ENCODE measurements at places on chromosomes 7 and 10.

DNA sequence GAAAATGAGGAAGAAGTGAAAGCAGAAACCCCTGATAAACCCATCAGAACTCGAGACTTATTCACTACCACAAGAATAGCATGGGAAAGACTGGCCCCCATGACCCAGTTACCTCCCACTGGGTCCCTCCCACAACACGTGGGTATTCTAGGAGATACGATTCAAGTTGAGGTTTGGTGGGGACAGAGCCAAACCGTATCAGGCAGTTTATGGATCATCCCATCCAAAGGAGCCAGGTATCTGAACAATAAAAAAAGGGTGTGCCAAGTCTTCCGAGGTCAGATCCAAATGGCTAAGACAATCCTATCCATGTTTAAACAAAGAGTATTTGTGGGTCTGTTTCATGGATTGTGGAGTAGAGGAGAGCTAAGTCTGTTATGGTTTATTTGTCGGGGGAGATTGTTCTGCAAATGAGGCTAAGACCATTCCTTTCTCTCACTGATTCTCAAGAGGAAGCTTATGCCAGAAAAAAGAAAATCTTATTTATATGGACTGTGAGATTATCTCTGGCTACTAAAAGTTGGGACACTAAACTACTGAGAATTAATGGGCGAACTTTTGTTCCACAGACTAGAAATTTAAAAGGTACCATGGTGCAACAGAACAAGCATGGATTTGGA is 203.7 kb downstream of the IPMK start:
- no peak for DNase-seq
- H3K4me3 ChIP-seq, result no peak overlapping the region
- H3K27ac ChIP-seq, result no peak overlapping the region
- H3K4me1 ChIP-seq, result no peaks in the 10 kb centered on the region
- peaks cover 4% of the 10 kb centered on the region for H3K27me3 ChIP-seq

DNA sequence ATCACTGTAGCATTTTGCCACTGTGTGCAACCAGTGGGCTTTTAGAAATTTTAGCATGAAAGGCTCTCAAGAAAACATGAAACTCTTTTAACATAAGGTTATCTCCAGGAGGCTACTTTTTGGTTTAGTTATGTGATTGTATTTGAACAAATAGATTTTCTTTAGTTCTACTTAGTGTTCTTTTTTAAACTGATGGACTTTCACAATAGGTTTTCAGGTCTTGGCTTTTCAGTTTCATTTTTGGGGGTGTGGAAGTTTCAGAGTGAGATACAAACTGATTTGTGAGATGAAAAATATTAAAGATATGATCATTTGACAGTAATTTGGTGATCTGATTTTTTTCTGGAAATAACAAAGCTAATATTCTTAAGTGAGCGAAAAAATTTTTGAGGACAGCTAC is 344.1 kb downstream of the PHF14 start:
- H3K4me3 ChIP-seq, result no peak overlapping the region
- H3K27me3 ChIP-seq, result peaks cover 3% of the 10 kb centered on the region
- H3K36me3 ChIP-seq, result no peaks in the 10 kb centered on the region
- DNase-seq, result no peak
- H3K27ac ChIP-seq, result no peak overlapping the region
- peaks cover 3% of the 10 kb centered on the region for H3K4me1 ChIP-seq

GRCh38 chr10:127921075-127921752 is 14.3 kb downstream of the PTPRE start:
- no peak overlapping the region for H3K27ac ChIP-seq
- peaks cover 8% of the 10 kb centered on the region for H3K4me1 ChIP-seq
- H3K36me3 ChIP-seq, result no peaks in the 10 kb centered on the region
- H3K4me3 ChIP-seq, result no peak overlapping the region
- H3K27me3 ChIP-seq, result no peaks in the 10 kb centered on the region
- no peak for DNase-seq

- no peak overlapping the region for H3K4me3 ChIP-seq
- DNase-seq, result no peak
- H3K36me3 ChIP-seq, result no peaks in the 10 kb centered on the region
- no peak overlapping the region for H3K27ac ChIP-seq
- peaks cover 3% of the 10 kb centered on the region for H3K4me1 ChIP-seq
- peaks cover 47% of the 10 kb centered on the region for H3K27me3 ChIP-seq
Observed at GRCh38 chr10:51073453-51074237, 642 bp upstream of the PRKG1 start.

DNA sequence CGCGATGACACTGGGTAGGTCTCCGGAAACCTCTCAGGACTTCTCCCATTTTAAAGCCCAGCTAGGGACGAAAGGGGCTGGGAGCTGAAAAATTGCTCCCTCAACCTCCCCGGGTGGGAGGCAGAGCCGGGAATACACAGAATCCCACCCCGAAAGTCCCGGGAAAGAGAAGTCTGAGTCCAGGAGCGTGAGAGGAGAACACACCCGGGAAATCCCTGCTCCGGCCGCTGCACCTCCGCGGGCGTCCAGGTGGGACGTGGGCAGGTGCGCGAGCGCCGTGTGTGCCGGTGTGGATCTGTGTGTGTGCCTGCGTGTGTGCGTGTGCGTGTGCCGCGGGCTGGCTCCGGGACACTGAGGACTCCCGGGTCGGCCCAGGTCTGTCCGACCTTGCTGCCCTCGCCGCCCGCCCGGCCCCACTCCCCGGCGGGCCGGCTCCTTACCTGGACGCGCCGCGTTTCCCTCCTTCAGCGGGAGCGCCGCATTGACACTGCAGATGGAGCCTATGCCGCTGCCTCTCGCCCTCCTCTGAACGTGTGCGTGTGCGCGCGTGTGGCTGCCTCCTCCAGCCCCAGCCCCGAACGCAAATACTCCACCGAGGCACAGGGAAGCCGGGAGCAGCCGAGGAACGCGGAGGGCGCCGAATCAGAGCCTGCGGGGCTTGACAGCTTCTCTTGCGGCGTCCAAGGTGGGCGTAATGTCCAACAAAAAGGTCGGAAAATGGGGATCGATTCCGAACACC is at the start of gene PLXNA4:
PLXNA4 (minus strand) TSS at position 489 of the 739 bp plus-strand sequence. CDS start 67,777 bp downstream, outside the sequence.
- H3K27me3 ChIP-seq, result peaks cover 85% of the 10 kb centered on the region
- peak within 1 kb of the TSS; percentile 78 for H3K4me3 ChIP-seq
- H3K36me3 ChIP-seq, result peaks cover 2% of the 10 kb centered on the region
- H3K4me1 ChIP-seq, result peaks cover 20% of the 10 kb centered on the region
- no peak within 1 kb of the TSS for H3K27ac ChIP-seq

DNA sequence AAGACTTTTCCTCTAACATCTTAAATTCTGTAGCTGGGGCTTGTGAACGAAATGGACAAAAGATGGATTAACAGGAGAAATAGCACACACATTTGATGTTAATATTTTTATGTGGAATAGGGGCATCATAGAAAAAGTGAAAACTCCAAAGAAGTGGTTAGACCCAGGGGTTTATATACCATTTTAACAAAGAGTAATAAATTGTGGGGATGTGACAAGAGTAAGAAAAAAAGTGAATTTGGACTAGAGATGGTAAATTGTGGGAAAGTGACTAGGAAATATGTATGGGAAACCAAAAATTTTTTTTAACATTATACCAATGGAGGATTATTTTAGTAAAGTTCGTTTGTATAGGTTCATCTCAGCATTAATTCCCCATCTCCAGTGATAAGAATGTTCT is 8.2 kb downstream of the SLC39A12 start:
- H3K4me1 ChIP-seq, result no peaks in the 10 kb centered on the region
- H3K27ac ChIP-seq, result no peak overlapping the region
- DNase-seq, result no peak
- no peak overlapping the region for H3K4me3 ChIP-seq

GRCh38 chr7:46900312-46901263 is 681.3 kb downstream of the TNS3 start:
- no peaks in the 10 kb centered on the region for H3K27me3 ChIP-seq
- H3K27ac ChIP-seq, result no peak overlapping the region
- no peak overlapping the region for H3K4me3 ChIP-seq
- DNase-seq, result no peak
- H3K36me3 ChIP-seq, result no peaks in the 10 kb centered on the region

- H3K27me3 ChIP-seq, result peaks cover 3% of the 10 kb centered on the region
- no peak for DNase-seq
- H3K27ac ChIP-seq, result no peak overlapping the region
Observed at GRCh38 chr10:78919181-78919966, 149.4 kb upstream of the ZMIZ1 start.

DNA sequence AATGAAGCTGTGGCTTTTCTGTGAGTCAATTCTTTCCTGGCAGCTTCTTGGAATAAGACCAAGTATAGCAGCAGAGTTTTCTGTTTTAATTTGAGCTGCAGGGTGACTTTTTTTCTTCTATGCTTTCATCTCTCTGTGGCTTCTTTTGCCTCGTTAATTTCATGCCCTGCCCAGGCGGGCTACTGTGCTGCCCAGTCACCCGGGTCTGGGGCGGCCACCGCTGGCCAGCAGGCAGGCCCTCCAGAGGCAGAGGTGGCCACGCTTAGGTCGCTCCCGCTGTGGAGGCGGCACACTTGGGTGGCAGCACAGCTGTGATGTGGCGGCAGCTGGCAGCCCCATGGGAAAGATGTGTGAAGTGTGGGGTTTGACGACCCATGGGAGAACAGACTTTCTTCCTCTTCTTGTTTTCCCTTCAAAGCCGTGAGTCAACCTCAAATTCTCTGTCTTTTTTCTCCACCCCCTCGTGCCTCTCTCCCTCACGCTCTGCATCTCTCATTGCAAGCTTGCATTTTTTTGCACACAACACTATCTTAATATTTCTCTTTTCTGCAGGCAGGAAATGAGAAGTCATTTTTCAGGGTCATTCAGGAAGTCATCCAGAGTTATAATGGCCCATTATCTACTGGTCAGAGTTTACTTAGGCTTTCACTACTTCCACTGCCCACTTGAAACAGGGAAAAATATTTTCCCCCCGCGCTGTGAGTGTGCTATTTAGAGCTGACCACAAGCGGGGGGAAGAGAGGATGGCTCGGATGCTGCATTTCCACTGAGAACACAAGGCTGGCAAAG is 67.8 kb downstream of the EGFR start:
- no peaks in the 10 kb centered on the region for H3K36me3 ChIP-seq
- H3K4me3 ChIP-seq, result peak overlapping the region; percentile 60
- H3K27me3 ChIP-seq, result peaks cover 26% of the 10 kb centered on the region
- DNase-seq, result peak; percentile 15

- no peaks in the 10 kb centered on the region for H3K4me1 ChIP-seq
- H3K4me3 ChIP-seq, result no peak overlapping the region
- no peak overlapping the region for H3K27ac ChIP-seq
Observed at GRCh38 chr10:117411479-117412399, 36.5 kb upstream of the PDZD8 start.

DNA sequence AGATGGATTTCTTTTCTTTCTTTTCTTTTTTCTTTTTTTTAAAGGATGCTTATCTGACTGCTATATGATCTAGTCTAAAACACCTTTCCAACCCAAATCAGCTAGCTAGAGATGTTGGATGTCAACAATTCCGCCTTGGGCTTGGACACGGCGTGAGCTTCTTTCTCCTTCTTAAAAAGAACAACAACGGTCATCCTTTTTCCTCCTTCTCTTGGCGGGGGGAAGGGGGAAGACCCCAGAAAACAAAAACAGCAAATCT is 1.0 kb downstream of the BEND7 start:
- peak overlapping the region; percentile 36 for H3K4me3 ChIP-seq
- H3K27me3 ChIP-seq, result peaks cover 69% of the 10 kb centered on the region
- H3K36me3 ChIP-seq, result no peaks in the 10 kb centered on the region

DNA sequence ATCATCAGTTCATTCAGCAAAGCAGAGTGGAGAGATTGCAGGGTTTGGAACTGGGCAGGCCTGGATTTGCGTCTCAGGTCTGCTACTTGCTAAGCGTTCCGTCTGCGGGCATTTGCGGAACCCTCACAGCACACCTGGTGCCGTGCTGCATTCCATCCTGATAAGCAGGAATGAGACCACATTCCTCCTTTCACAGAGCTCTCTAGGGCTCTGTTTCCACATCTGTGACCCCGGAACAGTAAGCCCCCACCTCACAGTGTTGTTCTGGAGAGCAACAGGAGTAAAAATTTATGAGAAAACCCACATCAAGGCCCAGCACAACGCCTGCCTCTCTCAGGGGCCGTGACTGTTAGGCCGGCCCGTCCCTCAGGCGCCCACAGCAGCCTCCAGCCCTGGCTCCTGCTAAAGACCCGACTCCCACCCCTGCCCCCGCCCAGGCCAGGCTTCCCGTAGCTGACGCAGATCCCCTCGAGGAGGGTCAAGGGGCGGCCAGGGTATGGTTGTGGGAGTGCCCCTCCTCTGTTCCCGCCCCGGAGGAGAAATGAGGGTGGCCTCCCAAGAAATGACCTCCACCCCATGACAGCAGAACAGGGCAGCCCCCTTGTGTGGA is 128.9 kb downstream of the RGS10 start:
- no peak overlapping the region for H3K4me3 ChIP-seq
- H3K27me3 ChIP-seq, result no peaks in the 10 kb centered on the region
- no peak for DNase-seq
- H3K27ac ChIP-seq, result no peak overlapping the region
- H3K36me3 ChIP-seq, result no peaks in the 10 kb centered on the region
- H3K4me1 ChIP-seq, result peaks cover 2% of the 10 kb centered on the region

DNA sequence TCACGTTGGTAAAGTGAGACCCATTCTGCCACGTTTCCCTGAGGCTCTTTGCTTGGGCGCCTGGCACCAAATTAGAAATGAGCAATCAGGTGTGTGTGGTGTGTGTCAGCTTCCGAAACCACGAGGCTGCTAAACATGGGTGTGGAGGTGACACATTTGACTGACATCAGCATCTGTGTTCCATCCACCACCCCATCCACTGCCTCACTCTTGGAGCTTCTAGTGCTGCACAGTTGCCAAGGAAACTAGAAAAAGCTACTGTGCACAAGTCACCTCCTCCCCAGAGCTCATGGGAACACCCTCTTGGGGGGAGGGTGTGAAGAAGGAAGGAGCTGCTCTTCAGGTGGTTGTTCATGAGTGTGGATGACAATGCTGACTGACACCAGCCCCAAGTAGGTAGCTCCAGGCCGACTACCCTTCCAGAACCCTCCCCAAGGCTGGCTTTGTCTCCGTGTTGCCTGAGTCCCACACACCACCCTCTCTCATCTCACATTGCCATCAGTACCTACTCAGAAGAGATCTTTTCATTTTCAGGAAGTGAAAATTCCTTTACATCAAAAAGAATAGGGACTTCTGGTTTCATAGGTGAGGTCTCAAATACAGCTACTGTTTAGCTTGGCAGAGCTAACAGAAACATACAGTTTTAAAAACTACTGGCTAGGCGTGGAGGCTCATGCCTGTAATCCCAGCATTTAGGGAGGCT is 152.2 kb downstream of the TMEM178B start:
- no peak overlapping the region for H3K27ac ChIP-seq
- H3K27me3 ChIP-seq, result peaks cover 5% of the 10 kb centered on the region
- no peaks in the 10 kb centered on the region for H3K4me1 ChIP-seq

- H3K4me1 ChIP-seq, result peaks cover 10% of the 10 kb centered on the region
- peaks cover 21% of the 10 kb centered on the region for H3K27me3 ChIP-seq
- no peak for DNase-seq
- no peak overlapping the region for H3K27ac ChIP-seq
- H3K36me3 ChIP-seq, result no peaks in the 10 kb centered on the region
- no peak overlapping the region for H3K4me3 ChIP-seq
Observed at GRCh38 chr10:22986771-22987542, 59.1 kb downstream of the ARMC3 start.

GRCh38 chr7:2530071-2530987 is 10.8 kb downstream of the LFNG start:
- H3K4me3 ChIP-seq, result peak overlapping the region; percentile 78
- peaks cover 26% of the 10 kb centered on the region for H3K4me1 ChIP-seq
- peaks cover 26% of the 10 kb centered on the region for H3K36me3 ChIP-seq
- no peaks in the 10 kb centered on the region for H3K27me3 ChIP-seq
- peak; percentile 71 for DNase-seq
